Gastroesophageal sphincter (tissue), 4 donors: ENCODE measurements at places on chromosomes 1 and 21. TPM values are rescaled to one million over a fixed set of nuclear protein-coding genes. Genes with fewer than 3 reads are reported as not detected.
A peak's percentile ranks its signal among the peaks of the same experiment; 100 is the strongest.

GRCh38 chr1:119943216-119943615 lies 46.9 kb upstream of the ADAM30 start:
- H3K36me3 ChIP-seq, result peaks cover 4% of the 10 kb centered on the region
- H3K4me1 ChIP-seq, result no peaks in the 10 kb centered on the region
- no peak for ATAC-seq

DNA sequence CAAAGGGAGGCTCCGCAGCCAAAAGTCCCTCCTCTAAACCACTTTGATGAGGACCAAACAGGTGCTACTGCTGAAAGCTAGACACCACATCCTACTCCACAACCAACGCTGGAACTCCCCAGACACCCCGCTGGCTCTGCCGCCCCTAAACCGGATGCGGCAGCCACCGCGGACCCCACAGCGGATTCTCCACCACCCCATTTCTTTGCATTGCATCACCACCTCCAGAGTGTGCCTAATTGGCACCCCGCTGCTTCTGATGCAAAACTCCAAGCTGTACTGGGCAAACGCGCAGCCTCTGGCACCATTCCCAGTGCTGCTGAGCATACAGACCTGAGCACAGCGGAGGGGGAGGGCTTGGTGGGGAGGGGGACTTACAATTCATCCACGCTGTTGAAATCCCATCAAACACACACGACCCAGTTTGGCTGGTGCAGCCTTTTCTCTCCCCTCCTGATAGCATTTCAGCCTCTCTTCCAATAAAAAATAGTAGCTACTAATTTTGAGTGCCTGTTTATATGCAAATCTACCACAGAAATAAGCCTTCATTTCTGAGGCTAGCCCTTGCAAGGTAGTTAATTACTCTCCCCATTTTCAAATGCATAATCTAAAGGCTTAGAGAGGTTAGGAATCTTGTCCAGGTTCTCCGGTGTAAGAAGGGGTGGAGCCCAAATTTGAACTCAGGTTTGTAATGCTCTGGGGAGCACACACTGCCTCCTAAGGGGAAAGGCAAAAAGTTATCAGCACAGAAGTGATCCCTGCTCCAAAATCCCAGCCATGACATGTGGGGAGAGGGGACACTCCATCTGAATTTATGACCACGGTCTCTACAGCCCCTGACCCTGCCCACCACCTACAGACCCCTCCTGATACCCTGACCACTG lies 12.2 kb upstream of the RGS16 start:
- peak overlapping the region; percentile 94 for H3K27ac ChIP-seq
- H3K4me3 ChIP-seq, result no peak overlapping the region
- no peaks in the 10 kb centered on the region for H3K4me1 ChIP-seq
- H3K36me3 ChIP-seq, result no peaks in the 10 kb centered on the region

The LCE2C gene
- total RNA-seq, result not detected

DNA sequence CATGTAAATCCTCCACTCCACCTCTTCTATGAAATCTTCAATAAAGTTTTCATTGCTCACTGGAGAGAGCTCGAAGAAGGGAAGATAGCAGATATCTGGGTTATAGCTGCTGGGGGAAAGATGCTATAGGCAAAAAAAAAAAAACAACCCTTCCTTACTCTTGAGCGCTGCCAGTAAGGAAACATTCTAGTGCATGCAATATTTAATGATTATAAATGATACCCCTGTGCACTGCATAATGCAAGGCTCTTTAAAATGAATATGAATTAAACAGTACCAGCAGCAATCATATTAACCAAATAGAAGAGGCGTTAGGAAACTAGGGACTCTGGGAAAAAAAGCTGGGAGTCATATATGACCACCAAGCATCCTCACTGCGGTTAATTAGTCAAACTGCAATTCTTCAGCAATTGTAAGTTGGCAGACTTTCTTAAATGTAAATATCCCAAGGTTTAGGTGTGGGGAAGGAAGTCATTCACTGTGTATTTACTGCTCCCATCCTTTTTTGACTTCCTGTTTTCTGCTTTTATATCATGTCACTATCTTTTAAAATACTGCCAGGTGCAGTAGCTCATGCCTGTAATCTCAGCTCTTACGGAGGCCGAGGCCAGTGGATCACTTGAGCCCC lies 3.7 kb upstream of the DMRTB1 start:
- H3K4me1 ChIP-seq, result no peaks in the 10 kb centered on the region
- H3K4me3 ChIP-seq, result no peak overlapping the region
- H3K36me3 ChIP-seq, result no peaks in the 10 kb centered on the region
- peaks cover 15% of the 10 kb centered on the region for H3K27me3 ChIP-seq

DNA sequence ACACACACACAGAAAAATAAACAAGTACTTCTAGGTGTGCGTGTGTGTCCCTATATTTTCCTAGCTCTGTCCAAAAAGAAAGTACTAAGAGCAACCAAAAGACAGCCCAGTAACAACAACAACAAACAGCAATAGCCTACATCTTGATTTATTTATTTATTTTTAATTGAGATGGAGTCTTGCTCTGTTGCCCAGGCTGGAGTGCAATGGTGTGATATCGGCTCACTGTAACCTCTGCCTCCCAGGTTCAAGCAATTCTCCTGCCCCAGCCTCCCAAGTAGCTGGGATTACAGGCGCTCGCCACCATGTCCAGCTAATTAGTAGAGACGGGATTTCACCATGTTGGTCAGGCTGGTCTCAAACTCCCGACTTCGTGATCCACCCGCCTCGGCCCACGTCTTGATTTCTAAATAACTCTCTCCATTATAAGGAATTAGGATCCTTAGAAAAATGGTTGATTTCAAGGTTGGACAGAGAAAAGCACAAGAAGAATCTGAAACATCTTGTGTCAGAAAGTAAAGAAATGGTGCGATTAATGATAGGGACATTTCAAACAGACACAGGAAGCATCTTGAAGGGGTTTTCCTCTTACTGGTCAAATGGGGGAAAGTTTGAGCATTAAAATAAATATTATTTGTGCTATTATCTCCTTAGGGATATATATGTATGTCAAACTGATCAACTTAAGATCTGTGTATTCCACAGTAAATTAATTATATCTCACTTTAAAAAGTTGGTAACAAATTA lies 59.4 kb downstream of the ARID4B start:
- H3K27ac ChIP-seq, result no peak overlapping the region
- H3K36me3 ChIP-seq, result no peaks in the 10 kb centered on the region
- H3K27me3 ChIP-seq, result no peaks in the 10 kb centered on the region
- no peak overlapping the region for H3K4me3 ChIP-seq

The UROD gene
- total RNA-seq, result 115 TPM

The AMY2B gene
- 31.4 TPM for total RNA-seq

DNA sequence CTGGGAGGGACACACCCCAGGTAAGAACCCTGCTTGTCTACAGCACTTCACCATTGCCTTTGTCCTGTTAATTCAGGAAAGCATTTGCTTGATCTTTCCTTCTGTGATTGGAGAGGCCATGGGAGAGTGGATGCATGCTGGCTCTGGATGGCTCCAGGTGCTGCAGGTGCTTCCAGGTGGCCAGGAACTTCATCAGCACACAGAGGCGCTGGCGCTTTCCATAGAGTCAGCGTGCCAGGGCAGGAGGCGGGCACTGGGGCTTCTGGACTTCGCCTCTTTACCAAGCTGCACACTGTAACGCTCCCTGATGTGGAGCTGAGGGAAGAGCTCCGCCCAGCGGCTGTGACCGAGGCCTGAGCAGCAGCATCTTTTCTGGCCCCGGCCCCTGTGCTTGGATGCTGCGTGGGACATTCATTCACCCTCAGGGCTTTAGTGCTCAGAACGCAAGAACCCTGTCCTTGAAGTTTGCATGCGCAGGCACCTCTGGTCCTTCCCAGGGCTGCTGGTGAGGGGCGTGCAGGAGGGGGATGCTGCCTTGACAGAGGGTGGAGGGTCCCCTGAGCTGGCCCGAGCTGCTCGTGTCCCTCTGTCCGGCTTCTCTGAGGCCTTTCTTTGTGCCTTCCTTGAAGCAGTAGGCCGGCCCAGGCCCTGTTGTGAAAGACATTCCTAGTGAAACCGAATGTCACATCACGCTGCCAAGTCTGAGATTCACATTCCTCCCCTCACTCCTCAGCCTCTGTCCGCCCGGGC lies 1.6 kb upstream of the MX2 start:
- peak overlapping the region; percentile 53 for H3K27ac ChIP-seq
- H3K4me1 ChIP-seq, result no peaks in the 10 kb centered on the region
- peaks cover 10% of the 10 kb centered on the region for H3K27me3 ChIP-seq
- H3K4me3 ChIP-seq, result no peak overlapping the region
- H3K36me3 ChIP-seq, result no peaks in the 10 kb centered on the region

- H3K27me3 ChIP-seq, result no peaks in the 10 kb centered on the region
- H3K36me3 ChIP-seq, result no peaks in the 10 kb centered on the region
- H3K4me1 ChIP-seq, result peaks cover 17% of the 10 kb centered on the region
These were observed 161.2 kb upstream of the NFIA start for GRCh38 chr1:60921175-60921574.

GRCh38 chr21:17545007-17545406 lies 32.2 kb downstream of the CXADR start:
- H3K4me1 ChIP-seq, result no peaks in the 10 kb centered on the region
- H3K4me3 ChIP-seq, result no peak overlapping the region
- H3K27me3 ChIP-seq, result no peaks in the 10 kb centered on the region
- H3K27ac ChIP-seq, result no peak overlapping the region
- H3K36me3 ChIP-seq, result no peaks in the 10 kb centered on the region
- ATAC-seq, result no peak

DNA sequence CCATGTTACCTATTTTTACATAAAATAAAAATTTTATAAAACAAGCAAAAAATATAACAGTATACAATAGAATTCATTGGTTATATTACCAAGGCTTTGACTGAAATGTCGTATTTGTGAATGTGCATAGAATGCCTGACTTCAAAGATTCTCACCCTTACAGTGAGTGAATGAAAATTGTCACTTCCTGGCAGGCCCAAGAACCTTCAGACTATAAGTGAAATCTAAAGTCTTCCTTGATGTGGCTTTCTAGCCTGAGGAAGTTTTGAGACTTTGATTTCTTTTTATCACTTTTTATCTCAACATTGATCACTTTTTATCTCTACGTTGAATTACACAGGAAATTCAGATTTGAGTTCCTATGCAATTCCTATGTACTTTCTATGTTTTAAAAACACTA lies 104.7 kb upstream of the KIAA0040 start:
- no peaks in the 10 kb centered on the region for H3K36me3 ChIP-seq
- H3K4me1 ChIP-seq, result no peaks in the 10 kb centered on the region
- H3K4me3 ChIP-seq, result no peak overlapping the region

GRCh38 chr1:6001992-6002576 lies 9.9 kb upstream of the NPHP4 start:
- no peaks in the 10 kb centered on the region for H3K36me3 ChIP-seq
- H3K27ac ChIP-seq, result no peak overlapping the region
- no peaks in the 10 kb centered on the region for H3K4me1 ChIP-seq
- no peak overlapping the region for H3K4me3 ChIP-seq

The MTMR11 gene
- total RNA-seq, result 20.6 TPM

GRCh38 chr21:16651956-16652355 lies 860.9 kb upstream of the CXADR start:
- no peaks in the 10 kb centered on the region for H3K4me1 ChIP-seq
- no peak for ATAC-seq
- H3K27me3 ChIP-seq, result no peaks in the 10 kb centered on the region
- no peak overlapping the region for H3K4me3 ChIP-seq
- H3K36me3 ChIP-seq, result no peaks in the 10 kb centered on the region
